Iris pigment epithelial cell (primary cell): ENCODE measurements at places on chromosomes 3 and 15.

- no peak for DNase-seq
Measured at GRCh38 chr3:122013448-122013925, 8.6 kb downstream of the ILDR1 start.

DNA sequence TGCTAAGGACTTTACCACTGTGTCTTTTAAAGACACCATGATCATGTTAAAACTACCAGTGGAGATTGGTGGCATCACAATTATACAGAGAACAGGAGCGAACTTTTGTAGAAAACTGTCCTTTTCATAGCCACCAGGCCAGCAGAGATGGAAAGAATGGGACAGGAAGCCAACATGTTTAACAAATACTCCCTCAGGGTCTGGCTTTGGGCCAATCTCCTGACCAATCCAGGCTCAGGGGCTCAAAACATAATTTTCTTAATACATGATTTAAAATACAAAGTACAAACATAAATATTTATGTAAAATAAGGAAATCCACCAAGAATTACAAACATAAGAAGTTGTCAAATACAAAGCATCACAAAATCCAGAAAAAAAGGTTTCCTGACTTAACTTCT lies 266.0 kb downstream of the VPS13C start:
- DNase-seq = peak; percentile 41

GRCh38 chr3:103083848-103084631 lies 649.2 kb downstream of the ZPLD1 start:
- DNase-seq = no peak

GRCh38 chr3:187900993-187901755 lies 155.9 kb upstream of the BCL6 start:
- no peak for DNase-seq
